Astrocyte of the spinal cord (primary cell): ENCODE measurements at places on chromosomes 6 and 20.

GRCh38 chr6:120354452-120355098, 979.7 kb downstream of the TBC1D32 start:
- peak; percentile 36 for DNase-seq

DNA sequence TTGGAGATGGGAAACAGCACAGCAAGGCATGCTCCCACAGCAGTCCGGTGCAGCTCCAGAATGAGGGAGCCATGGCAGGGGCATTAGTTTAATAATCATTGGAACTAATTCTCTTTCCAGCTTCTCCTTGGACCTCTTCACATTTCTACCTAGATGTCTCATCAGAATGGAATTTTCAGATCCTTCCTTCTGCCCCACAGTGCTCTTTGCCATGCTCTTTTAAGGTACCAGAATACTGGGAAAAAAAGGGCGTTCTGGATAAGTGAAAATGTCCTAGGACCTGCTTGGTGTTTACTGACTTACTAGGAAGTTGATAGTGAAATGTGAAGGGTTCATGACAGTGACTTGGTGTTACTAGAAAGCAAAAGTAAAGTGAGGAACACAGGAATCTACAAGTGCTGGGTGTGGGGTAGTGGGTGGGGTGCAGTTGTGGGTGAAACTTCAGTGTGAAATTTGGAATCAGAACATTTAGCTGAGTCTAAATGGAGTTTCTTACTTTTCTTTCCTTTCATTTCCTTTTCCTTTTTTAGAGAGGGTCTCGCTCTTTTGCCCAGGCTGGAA, 207.1 kb downstream of the ARID1B start:
- no peak for DNase-seq

DNA sequence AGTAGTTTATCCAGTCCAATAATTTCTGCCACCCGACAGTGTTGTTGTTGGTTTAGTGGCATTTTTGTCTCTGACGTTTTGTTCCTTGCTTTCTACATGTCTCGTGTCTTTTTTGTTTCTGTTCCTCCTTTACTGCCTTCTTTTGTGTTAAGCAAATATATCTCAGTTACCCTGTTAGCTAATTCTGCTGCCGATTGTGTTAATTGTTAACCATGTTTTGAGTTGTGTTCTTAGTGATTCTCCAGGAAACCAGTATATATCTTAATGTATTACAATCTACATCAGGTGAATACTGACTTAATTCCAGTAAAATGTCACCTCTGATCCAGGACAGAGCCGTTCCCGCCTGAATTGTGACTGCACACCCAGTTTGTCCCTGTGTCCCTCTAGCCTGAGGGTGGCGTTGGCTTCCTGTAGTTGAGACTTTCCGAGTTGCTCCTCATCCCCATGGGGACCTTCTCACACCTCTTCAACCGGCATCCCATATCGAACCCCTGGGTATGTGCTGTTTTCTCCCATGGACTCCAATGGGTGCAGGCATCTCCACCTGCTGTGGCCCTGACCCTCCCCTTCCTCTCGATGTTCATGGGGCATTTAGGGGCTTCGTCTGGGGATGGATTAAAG, 35.8 kb upstream of the BHLHE23 start:
- DNase-seq = no peak

GRCh38 chr6:159992366-159992765, 23.5 kb downstream of the IGF2R start:
- DNase-seq = no peak

- no peak for DNase-seq
These were observed 657.6 kb downstream of the PRKN start for GRCh38 chr6:162069995-162070394.

DNA sequence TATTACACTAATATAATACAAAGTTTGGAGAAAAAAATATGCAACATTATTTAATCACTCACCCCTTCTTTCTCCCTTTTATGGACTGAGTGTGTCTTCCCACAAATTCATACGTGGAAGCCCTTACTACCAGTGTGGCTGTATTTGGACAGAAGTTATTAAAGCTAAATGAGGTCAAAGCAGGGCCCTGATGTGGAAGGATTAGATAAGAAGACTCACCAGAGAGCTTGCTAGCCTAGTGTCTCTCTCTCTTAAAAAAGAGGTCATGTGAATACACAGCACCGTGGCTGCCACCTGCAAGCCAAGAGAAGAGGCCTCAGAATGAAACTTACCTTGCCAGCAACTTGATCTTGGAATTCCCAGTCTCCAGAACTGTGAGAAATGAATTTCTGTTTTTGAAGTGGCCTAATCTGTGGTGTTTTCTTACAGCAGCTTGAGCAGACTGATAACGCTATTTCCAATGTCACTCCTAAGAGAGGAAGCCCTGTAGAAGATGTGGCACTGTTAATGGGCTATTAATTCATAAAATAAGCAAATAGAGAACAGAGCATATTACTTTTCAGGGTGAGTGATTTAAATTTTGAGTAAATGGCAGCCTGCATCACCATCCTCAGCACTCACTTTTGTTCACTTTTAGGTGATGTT, 233.4 kb downstream of the TBC1D7 start:
- DNase-seq = no peak

- DNase-seq = no peak
These were observed 151.5 kb upstream of the CDYL start for GRCh38 chr6:4624726-4625125.

- DNase-seq = no peak
These were observed 233.4 kb upstream of the ID4 start for GRCh38 chr6:19603721-19604120.

DNA sequence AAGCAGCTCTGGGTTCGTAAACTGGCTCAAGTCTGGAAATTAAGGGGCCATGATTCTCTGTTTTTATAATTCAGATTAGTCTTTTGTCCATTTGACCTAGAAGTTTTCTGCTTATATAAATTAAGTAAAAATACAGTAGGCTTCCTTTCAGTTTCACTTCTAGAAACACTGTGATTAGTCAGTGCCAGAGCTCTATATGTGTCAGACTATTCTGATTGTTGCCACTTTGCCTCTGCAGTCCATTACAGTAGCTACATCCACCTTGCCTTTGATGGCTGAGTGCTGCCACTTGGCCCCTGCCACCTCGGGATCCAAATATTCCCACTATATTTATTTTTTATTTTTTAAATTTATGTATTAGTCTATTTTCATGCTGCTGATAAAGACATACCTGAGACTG, 7.9 kb downstream of the ZC2HC1B start:
- DNase-seq = peak; percentile 10

GRCh38 chr6:126944512-126944911, 174.0 kb upstream of the RSPO3 start:
- DNase-seq = no peak

DNA sequence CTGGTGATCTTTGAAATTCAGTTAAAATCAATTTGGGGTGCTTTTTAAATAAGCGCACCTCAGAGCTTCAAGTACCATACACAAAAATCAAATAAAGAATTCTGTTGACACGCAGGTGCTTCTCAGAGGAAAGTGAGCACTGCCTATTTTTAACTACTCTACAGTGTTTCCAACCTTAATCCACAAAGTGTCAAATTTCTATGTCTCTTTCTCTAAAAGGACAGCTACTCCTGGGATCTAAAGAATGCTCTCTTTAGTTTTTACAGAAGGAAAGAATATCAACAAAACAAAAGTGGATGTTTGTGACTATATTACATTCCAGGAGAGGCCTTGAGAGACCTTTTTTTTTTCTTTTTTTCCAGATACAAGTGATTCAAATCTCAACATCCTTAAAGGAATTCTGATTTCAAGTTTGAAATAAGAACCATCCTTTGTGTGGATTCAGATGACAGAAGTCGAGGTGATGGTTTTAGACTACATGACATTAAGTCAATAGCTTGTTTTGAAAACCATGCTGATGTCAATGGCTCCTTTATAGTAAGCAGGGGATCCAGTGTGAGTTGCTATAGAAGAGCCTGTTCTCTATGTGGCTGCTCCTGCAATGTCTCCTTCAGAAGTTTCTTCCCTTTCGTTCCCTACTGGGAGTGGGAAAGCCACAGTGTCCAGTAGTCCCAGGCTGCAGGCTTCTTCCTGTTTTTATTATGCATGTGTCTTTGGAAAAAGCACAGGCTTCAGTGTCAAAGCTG, 67.2 kb upstream of the DEFB112 start:
- no peak for DNase-seq
